ENCODE measurements at places on chromosomes 3 and 15.

- DNase-seq: no peak
Observed at GRCh38 chr15:100686725-100687473, 84.5 kb downstream of the ASB7 start.

DNA sequence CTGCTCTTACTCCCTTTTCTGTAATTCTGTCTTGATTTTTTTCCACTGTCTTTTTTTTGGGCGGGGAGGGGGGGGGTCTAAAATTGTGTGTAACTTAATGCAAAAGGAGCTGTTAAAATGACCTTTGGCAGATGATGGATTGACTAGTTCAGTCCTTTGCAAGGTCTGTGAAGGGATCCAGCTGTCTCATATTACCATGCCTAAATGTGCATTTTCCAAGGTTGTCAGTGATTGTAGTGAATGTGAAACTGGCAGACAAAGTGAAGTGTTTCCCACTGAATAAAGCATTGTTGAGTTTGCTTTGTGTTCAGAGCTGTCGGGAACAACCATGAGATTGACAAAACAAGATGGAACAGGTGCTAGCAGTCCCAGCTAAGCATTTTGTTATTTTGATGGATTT, 110.1 kb upstream of the SKOR1 start:
- DNase-seq: no peak

- DNase-seq: no peak
Observed at GRCh38 chr3:143352850-143353550, 233.4 kb downstream of the CHST2 start.

DNA sequence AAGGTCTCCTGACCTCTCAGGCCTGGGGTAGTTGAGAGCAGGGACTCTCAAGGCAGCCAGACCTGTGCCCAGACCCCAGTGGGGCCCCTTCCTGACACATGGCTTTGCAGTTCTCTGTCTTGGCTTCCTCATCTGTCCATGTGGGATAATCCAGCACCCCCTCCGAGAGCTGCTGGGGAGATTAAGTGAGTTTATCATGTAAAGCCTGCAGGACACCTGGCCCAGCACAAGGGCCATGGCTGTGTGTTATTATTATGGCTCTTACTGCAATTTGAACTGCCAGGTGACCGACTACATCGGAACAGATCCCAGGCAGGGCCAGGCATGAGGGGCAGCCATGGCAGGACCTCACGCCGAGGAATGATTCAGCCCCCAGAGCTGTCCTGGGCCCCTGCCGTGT, 12.6 kb downstream of the DUSP7 start:
- DNase-seq: no peak

DNA sequence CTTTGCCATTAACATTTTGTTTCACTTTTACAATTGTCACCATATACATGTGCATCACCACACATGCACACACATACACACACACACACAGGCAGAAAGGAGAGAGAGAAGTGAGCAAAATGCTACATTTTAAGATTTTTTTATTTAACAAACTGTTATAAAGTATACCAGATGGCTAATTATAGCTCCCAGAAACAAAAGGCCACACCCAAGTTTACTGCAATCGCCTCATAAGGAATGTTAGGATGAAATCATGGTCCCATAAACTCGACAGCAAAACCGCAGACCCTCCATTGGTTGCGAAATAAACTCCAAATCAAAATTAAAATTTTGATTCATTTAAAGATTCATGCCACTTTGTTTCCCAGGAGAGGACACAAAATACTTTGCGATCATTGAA, 16.1 kb upstream of the C15orf61 start:
- no peak for DNase-seq

DNA sequence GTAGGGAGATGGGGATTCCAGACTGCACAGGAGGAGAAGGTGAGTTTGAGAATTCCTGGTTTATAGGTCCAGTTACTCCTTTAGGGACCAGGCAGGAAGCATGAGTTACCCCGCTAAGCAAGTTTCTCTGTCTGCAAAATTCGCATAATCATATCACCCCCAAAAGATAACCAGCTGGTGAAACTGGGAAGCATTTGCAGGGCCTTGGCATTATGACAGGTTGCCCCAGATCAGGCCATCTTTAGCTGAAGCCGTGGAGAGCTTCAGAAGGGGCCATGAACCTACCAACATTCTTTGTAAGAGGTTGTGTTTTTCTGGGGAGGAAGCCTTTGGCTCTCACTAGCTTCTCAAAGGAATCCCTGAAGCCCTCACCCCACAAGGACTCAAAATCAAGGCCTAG, 29.4 kb downstream of the ATP2B2 start:
- DNase-seq: no peak

DNA sequence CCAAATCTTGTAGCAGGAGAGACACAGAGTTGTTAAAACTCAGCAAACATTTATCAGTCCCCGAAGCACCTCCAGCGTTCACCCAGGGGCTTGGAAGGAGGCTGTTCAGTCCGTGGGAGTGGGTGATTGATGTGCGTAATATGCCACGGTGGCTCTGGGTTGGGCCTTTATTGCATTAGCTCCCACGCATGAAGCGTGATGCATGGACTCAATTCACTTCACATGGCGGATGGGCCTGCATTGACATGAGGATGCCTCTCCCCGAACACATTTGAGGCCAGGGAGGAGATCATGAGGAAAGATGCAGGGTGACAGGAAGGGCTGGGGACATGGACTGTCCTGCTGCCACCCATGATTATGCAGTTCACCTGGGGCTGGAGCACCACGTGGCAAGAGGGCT, 126.5 kb downstream of the FAM43A start:
- no peak for DNase-seq

DNA sequence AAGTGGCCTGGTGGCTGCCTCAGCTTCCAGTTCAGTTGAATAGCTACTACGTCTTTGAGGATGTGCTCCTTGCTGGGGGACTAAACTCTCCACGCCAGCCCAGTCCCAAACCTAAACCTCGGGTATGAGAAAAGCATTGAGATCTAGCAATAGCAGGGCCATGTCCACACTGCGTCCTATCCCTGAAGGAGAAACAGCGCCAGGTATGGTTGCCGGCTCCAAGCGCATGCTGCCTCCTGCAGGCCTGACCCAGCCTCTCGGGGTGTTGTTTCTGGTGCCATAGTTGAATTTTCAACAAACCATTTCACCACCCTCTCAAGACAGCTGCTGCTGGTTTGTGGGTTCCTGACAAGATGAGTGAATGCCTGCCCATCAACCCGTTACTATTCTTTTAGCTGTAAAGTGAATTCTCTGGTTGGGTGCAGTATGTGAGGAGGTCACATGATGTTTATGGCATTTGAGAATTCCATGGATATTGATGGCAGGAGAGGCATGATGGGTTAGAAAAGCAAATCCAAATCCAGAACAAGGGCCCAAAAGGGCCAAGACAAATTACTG, 13.0 kb upstream of the SLC28A1 start:
- no peak for DNase-seq

DNA sequence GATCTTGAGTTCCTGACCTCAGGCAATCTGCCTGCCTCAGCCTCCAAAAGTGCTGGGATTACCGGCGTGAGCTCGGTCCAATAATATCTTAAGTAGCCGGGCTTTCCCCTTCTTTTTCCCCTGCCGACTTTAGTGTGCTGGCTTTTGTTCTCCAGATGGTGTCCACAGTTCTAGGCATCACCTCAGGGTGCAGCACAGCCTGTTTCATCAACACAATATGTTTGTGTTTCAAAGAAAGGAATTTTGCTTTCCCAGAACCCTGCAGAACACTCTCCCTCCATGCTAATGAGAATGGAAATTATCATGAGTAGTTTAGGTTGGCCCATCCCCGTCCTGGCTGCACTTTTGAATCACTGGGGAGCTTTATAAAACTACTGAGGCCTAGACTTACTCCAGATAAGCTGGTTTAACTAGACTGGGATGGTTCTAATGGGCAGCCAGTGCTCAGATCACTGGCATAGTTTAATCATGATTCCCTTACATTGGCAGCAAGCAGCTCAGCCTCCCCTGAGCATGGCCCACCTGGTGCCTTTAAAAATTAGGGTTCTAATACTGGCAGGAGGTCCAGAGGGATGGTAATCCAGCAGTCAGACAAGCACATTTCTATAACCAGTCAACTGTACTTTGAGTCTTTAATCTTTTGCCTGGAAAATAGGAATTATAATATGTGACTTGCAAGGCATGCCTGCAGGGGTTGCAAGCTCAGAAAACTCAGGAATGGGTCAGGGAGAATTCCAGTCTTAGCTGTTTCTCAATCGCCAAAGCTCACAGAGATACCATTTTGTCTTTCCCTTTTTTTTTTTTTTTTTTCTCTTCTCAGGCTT, 127.6 kb upstream of the RASGRP1 start:
- no peak for DNase-seq

- DNase-seq: no peak
Observed at GRCh38 chr15:36594556-36595090, 15.2 kb downstream of the CDIN1 start.

DNA sequence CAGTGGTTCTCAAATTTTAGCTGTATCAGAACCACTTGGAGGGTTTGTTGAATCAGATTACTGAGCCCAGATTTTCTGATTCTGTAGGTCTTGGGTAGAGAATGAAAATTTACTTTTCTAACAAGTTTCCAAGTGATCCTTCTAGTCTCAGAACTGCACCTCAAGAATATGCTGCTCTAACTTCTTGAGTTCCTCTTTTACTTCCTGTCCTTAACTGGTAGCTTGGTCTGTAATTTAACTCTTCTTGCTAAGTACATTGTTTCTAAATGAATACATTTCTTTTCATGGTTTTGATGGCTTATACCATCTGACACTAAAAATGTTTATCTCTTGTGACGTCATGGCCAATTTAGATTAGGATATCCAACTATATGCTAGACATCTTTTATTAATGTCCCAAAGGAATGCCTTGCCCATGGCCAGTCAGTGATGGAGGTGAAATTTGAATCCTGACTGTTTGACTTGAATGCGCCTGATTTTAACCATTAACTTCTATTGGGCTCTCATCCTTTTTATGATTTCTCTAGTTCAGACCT, 262.6 kb upstream of the NAALADL2 start:
- DNase-seq: no peak

DNA sequence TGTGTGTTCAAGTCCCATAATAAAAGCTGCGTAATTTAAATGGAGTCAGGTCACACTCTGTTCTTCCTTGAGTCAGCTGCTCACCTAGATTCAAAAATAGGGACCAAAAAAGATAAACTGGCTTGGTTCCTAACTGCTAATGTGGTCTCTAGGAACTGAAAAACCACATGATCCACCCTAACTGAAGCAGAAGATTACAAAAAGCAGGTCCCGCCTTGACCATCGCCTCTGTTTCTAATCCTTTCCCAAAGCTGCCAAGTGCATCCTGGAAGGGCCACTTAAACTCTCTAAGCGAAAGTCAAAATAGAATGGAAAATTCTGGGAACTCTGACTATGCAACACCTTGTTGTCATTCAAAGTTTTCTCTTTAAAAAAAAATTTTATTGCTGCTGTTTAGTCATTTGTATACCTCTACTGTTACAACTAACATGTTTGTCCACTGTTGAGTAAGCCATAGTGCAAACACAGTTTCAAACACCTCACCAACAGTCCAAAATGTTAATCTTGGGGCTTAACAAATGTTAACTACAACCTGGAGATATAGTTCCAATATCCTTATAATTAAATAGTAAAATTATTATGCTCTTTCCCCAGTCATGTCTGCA, 88.9 kb upstream of the THBS1 start:
- no peak for DNase-seq

DNA sequence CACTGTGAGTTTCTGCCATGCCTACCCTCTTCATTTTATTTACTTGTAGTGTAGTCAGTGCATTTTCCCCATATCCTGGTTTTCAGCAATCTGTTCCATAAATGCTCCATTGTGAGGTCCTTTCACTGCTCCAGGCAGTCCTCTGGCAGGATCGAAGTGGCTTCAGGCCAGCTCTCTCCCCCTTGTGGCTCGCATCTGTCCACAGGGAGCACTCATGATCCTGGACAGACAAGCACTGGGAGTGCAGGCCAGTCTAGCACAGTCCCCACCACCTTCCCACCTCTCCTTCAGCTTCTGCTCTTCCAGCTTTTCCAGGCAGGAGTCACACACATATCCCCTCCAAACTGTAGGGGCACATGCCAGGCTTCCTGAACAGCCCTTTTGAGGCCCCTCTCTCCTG, 173.6 kb downstream of the PPM1L start:
- DNase-seq: no peak

DNA sequence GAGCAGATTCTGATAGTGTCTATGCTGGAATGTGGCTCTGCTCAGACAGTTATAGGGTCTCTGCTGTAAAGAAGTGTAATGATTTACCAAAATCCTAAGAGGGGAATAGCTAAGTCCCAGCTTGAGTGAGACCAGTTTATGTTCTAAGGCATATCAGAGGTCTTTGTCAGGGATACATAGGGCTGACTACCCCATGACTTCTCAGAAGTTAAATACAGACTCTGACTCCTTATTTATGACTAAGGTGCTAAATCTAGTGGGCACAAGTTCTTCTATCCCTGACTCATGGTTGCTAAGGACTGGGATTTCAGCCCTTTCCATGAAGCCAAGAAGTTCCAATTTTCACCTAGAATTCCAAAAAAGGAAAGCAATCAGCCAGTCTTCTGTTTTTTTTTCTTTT, 192.6 kb upstream of the POU1F1 start:
- DNase-seq: no peak

- DNase-seq: no peak
Observed at GRCh38 chr3:35649405-35649804, 10.1 kb downstream of the ARPP21 start.

DNA sequence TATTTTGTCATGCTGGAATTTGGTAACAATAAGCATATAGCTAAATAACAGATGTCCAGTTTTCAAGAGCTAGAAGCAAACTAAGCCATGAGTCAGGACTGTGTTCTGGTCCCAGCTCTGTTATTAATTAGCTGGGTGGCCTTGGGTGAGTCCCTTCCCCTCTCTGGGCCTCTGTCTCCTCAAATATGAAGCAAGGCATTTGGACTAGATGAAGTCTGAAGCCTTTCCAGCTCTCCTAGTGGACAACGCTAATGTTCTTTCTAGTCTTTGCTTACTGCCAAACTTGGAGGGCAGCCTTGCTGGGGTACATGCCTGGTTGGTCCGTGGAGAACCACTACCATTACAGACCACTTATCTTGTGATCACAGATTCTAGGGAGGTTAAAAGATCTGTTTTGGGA, 127.6 kb downstream of the DUT start:
- DNase-seq: no peak

DNA sequence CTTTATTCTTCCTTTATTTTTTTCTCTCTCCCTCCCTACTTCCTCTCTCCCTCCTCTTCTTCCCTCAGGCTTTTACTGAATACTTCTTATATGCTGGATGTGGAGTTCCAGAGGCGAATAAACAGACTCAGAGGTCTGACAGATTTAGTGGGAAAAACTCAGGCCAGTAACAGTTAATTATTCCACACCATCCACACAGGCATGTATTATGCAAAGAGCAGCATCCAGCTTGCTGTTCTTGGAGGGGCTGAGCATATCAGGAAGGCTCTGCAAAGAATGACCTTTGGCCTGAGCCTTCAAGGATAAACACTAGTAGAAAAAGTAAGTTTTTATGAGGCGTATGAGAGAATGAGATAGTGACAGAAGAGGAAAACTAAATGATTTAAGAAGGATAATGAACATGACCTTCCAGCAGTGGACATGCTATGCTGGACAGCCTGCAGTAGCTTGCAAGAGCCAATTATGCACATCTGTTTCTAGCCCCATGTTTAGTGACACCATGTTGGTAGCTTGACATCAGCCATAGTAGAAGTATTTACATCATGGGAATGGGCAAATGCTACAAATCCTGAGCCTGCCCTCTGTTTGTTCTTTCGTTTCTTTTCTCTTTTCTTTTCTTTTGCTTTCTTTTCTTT, 387.4 kb downstream of the EPHB1 start:
- DNase-seq: no peak
